Activated CD8-positive, alpha-beta memory T cell treated with anti-CD3 and anti-CD28 coated beads for 1 hour (primary cell): ENCODE measurements at places on chromosomes 5 and 9.

- no peak for DNase-seq
These were observed 153.7 kb upstream of the GPR151 start for GRCh38 chr5:146669656-146670055.

- DNase-seq: no peak
These were observed 60.4 kb downstream of the WDR41 start for GRCh38 chr5:77431719-77432118.

- DNase-seq: no peak
These were observed 72.0 kb upstream of the IL12B start for GRCh38 chr5:159402311-159402710.

GRCh38 chr5:171534043-171534895, 114.8 kb downstream of the FGF18 start:
- no peak for DNase-seq

- DNase-seq: no peak
These were observed 743.0 kb upstream of the NUDT12 start for GRCh38 chr5:104305602-104306001.

GRCh38 chr9:15018096-15018637, 107.9 kb upstream of the FREM1 start:
- DNase-seq: no peak

DNA sequence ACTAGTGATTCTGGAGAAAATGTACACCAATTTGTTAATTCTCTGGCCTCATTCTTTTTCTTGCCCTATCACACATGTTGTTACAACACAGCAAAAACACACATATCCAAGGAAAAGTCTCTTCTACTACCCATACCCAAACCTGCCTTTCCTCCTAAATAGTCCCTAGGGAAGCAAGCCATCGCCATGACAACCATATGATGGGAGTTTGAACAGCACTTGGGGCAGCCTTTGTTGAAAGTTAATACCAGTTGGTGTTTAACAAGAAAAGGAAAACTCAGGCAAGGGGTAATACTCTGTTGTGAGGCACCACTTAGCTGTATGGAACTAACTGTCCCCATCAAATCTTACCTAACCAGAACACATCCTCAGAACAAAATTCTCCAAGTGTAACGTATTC, 1.7 kb downstream of the TRPM3 start:
- DNase-seq: no peak

GRCh38 chr9:134469041-134469875, 143.0 kb downstream of the RXRA start:
- DNase-seq: no peak

- DNase-seq: no peak
These were observed 82.6 kb downstream of the ARL15 start for GRCh38 chr5:54227759-54228158.

DNA sequence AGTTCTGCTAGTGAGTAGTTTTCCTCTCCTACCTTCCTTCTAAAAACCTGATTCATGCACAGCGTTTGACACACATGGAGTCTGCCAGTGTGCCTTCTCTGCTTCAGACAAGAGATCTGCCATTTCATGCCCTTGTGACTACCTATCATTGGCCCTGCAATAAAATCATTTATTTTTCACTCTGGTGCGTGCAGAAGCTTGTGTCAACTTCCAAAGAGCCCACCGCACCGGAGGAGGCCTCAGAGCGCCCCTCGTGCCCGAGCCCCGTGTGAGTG, 13.7 kb downstream of the HNRNPH1 start:
- DNase-seq: no peak

GRCh38 chr9:131169563-131170240, 44.3 kb downstream of the NUP214 start:
- DNase-seq: no peak

DNA sequence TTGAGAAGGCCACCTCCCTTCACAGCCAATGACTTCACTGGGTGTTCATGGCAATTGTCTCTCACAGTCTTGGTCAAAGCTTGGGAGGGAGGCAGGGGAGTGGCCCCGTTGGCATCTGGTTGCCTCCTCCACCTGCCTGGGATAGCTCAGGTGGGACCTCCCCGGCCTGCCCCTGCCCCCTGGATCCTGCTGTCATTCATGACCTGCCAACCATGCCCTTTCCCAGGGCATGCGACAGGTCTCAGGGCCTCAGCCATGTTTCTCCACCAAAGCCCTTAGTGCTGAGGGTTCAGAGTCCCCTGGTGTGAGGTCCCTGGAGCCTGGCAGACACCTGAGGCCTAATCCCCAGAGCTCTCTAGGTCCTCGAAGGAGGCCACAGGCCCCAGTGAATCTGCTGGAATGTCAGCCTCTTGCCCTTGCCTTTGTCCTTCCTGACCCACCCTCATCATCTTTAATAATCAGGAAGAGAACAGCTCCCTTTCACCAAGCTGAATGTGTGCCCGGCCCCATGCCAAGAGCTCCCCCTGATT, 5.6 kb downstream of the DAB2IP start:
- no peak for DNase-seq

GRCh38 chr5:84628918-84629317, 244.2 kb upstream of the EDIL3 start:
- DNase-seq: no peak

GRCh38 chr5:142602720-142603245, 83.1 kb downstream of the FGF1 start:
- no peak for DNase-seq

- DNase-seq: no peak
These were observed 2.2 kb downstream of the UBTD2 start for GRCh38 chr5:172281346-172281745.

DNA sequence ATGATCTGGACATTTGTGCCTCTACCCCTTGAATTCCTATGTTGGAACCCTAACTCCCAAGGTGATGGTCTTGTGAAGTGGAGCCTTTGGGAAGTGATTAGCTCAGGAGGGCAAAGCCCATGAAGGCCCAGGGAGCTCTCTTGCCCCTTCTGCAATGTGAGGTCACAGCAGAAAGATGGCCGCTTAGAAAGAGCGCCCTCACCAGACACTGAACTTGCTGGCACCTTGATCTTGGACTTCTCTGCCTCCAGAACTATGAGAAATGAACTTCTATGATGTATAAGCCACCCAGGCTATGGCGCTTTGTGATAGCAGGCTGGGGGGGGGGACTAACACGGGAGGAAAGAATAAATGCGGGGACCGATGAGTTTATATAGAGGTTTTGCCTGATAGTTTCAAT, 45.3 kb downstream of the AGXT2 start:
- no peak for DNase-seq

GRCh38 chr5:80962630-80963520, 2.7 kb downstream of the RASGRF2 start:
- no peak for DNase-seq

- DNase-seq: no peak
These were observed 14.1 kb upstream of the RPL26L1 start for GRCh38 chr5:172945151-172945550.

DNA sequence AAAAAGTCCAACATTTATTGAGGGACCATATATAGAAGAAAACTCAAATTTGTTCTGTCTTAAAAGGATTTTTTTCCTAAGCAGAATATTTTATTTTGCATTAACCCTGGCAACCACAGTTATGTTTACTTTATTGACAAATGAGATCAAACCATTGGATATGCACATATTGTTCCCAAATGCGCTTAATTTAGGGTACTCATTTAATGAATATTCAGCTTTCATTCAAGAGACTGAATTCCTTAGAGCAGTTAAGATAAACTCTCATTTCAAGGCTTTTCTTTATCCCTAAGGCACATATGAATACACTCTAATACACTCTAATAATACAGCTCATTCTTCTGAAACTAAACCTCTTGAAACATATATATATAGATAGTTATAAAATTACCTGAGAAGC, 150.2 kb downstream of the HMHB1 start:
- no peak for DNase-seq

DNA sequence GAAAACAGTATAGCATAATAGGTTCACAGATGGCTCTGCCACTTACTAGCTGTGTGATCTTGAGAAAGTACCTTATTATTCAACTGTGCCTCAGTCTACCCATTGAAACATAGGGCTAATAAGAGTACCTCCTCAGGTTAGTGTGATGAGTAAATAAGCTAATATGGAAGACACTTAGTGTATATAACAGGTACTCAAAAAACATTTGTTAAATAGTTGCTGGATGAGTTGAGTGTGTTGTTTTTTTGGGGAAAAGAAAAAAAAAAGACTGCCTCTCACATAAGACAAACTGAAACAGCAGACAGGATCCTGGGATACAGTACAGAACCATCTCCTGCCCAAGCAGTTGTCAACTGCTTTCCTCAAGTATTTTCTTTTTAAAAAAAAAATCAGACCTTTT, 5.2 kb downstream of the STOM start:
- DNase-seq: no peak

- no peak for DNase-seq
These were observed 151.8 kb downstream of the EPB41L4A start for GRCh38 chr5:112267231-112267630.

- DNase-seq: no peak
These were observed 336.3 kb downstream of the ADGRV1 start for GRCh38 chr5:90894866-90895420.

GRCh38 chr9:132409828-132410528, at the start of gene CFAP77:
Gene CFAP77, plus strand, starts transcription at chr9:132410211. Its CDS starts 61 bp downstream, at chr9:132410272.
- peak; percentile 16 for DNase-seq

GRCh38 chr9:95434116-95435073, 82.4 kb downstream of the PTCH1 start:
- DNase-seq: no peak

DNA sequence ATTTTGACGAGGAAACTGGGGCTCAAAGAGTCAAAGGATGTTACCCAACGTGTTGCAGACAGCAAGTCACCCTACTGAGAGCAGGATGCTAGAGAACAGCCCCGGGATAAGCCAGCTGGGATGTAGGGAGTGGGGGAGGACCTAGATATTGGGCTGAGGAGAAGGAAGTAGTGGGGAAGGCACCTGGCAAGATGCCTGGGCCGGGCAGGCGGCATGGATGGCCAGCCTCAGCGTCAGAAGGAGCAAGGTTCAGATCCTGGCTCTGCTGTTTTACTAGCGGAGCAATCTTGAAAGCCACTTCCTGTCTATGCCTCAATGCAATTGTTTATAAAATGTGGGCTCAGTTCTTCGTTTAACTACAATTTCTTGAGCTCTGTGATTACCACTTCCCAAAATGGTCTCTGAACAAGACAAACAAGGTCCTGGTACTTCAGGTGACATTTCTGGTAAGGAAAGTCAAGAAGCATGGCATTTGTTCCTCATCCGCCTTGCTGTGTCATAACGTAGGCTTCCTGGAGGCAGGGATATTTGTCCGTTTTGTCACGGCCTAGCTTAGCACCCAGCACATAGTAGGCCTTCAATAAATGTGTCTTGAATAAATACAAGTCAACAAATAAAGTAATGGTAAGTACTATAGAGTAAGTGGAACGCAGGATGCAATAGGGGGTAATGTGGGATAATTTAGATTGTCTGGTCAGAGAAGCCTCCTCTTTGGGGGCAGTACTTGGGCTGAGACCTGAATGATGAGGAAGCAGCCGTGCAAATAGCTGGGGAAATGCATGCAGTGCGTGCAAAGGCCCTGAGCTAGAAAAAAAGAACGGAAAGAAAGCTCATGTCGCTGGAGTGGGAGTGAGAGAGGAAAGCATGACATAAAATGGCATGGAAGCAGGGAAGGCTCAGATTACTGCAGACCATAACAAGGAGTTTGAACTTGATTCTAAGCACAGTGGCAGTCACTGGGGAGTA, 70.5 kb downstream of the SMIM23 start:
- DNase-seq: no peak

GRCh38 chr5:169411786-169412430, 111.0 kb upstream of the SLIT3 start:
- no peak for DNase-seq

DNA sequence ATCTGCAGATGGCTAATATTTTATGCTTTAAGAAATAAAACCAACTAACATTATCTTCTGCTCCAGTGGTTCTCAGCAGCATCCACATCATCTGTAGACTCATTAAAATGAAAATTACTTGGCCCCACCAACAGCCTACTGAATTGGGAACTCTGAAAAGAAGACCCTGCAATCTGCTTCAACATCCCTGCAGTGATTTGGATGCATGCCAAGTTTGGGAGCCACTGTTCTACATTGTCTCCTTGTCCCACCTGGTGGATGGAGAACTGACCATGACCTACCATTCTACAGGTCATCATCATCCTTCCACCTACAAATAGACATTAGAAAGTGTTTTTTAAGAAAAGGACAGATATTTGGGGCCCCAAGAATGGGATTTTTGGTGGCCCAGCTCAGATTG, 71.1 kb downstream of the ACER2 start:
- no peak for DNase-seq

DNA sequence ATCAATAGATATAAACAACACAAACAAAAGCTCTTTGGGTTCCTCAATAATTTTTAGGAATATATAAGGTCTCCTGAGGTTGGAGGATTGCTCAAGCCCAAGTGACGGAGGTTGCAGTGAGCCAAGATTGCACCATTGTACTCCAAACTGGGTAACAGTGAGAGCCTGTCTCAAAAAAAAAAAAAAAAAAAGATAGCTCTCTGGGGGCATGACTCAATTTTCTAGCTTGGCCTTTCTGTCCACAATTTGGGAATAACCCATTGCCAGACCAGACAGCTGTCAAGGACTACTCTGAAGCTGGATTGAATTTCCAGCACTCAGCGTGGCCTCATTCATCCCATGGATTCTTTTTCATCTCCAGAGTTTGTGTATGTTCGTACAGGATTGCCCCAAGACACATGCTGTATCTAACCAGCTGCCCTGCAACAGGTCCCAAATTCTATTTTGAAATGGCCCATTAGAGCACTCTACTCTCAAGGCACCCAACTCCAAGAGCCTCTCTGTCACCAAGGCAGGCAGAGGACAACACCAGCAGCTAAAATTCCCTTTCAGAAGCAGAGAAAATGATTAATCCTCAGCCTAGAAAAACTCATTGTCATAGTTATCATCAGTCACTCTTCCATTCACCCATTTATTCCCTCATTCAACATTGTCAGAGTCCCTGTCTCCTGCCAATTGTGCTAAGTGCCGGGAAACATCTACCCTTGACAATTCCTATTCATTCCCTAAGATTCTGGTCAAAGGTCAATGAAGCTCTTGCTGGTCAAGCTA, 8.7 kb downstream of the FAM193B start:
- DNase-seq: no peak

DNA sequence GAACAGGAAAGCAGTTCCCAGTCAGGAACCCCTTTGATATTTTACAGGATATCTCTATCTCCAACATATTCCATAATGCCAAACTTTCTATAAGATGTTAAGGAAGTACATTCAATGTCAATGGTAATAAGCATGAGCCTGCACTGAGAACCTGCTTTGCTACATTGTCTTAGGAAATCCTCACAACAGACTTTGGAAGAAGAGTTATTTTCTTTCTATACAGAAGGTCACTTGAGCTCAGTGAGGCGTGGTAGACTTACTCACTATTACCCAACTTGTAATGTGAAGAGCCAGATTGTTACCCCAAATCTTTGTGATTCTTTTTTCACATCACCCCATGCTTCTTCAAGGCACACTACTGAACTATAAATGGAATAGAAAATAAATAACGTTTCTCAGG, 435.9 kb downstream of the DNAH5 start:
- DNase-seq: no peak

DNA sequence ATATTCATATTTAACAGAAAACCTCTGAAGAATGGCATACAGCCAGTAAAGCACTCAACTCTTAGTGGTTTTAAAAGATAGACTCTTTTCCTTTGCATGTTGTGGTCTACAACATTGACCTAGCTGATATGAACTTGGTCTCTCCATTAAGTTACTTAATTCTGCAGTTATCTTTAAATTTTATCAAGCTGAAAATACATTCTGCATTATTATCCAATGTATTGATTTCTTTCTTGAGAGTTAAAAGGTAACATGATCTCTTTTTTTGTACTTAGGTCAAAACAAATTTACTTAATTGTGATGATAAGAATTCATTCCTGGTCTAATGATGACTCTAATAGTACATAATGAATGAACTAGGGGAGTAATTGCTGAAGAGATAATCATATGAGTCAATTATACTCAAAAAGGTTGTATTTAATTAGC, 132.9 kb downstream of the STARD4 start:
- DNase-seq: no peak
